NCI-H2029 (cell line): ENCODE measurements at places on chromosomes 5 and 9.

- no peak for DNase-seq
These were observed 15.6 kb downstream of the FOXI1 start for GRCh38 chr5:170121321-170121720.

DNA sequence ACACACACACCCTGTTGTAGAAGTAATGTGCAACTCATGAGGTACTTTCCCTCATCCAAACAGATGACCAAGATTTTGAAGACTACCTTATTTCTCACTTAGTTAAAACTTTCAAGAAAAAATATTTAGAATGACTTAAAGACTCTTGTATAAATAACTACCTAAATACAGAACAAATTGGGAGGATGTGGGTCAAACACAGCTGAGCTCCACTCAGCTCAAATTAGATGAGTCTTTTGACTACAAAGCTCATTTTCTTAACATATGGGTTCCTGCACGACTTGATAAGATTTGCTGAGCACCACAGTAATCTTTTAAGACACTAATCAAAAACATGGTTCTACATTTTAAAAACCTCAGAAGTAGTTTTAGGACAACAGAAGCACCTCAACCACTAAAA is 8.9 kb downstream of the MTX3 start:
- no peak for DNase-seq

- DNase-seq, result no peak
These were observed 236.0 kb upstream of the CDH18 start for GRCh38 chr5:20224046-20224445.

- DNase-seq, result peak; percentile 80
These were observed 225.8 kb downstream of the NSG2 start for GRCh38 chr5:174271316-174271715.

GRCh38 chr5:125228363-125229070 is 482.1 kb upstream of the ZNF608 start:
- DNase-seq, result no peak

GRCh38 chr9:127521919-127522304 is 70.6 kb downstream of the LRSAM1 start:
- DNase-seq, result no peak

DNA sequence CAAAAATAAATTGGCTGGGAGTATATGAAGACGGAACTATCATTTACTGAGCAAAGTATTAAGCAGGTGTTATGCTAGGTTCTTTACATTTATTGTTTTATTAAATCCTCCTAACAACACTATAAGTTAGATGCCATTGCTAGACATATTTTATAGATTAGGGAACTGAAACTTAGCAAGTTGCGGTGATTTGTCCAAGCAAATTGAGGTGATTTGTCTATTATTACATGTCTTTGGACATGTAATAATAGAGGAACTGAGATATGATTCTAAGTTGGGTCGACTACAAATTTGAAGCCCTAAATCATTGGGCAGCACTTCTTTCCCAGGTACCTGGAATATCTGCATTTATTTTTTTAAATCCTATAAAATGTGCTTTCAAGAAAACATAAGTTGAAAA is 429.9 kb downstream of the GABRG2 start:
- DNase-seq, result no peak

DNA sequence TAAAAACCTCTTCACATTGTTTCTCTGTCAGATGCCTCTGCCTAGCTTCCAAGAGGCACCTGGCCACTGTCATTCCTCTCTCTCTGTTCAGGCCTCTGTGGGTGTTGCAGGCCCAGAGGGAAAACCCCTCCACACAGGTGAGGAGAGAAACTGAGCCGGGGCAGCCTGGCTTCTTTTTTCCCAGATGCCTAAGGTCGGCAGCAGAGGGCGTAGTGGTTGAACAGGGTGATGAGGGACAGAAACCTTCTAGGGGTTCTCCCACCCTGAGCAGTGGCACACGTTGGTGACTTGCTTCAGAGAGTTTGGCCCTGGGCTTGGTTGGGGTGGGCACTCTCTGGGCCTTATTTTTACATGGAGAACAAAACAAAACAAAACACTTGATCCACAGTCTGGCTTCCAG is 12.2 kb downstream of the IL9 start:
- DNase-seq, result no peak

DNA sequence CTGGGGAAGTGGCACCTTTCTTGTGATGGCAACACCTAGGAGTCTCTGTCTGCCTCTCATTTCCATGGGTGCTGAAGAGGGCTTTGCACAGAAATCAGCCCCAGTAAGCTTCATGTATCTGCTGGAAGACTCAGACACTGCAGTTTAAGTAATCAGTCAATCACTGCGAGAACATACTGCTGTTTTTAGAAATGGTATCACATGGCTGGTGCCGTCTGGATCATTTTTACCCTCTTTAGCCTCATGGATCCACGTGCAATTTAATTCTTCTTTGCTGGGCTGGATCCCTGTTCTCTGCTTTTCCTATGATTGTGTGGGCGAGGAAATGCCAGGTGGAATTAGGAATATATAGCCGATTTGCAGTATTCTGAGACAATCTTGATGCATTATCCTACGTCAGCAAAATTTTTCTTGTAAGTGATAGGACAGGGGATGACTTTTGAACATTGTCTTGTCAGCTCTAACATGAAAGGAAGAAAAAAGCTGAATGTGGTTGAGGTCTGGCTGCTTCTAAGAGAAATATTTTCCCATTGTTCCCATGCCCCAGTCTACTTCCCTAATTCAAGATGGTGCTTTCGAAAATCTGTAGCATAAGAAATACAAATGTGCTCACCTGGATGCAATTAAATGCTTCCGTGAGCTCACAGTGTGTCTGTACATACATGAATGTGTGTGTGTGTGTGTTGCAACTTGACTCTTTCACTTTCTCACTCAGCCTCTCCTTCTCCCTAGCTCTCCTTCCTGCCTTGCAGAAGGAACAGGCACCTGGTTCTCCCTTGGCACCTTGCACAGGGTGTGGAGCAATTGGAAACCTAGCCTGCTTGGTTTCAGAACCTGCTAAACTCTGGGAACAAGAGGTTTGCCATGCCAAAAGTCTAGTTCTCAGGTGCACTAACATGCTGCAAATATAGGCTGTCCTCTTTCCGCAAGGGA is 281.6 kb downstream of the NTRK2 start:
- no peak for DNase-seq

DNA sequence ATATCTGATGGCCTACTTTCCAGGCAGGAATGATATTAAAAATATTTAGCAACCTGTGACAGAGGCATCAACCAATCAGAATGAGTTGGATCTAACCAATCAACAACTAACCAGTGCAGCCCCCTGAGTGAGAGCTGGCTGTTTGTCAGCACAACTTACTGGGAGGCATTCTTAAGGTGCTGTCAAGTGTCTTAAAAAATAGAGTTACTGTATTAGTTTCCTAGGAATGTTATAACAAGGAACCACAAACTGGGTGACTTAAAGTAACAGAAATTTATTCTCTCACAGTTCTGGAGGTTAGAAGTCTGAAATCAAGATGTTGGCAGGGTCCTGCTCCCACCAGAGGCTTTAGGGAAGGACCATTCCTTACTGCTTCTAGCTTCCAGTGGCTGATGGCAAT is 85.2 kb downstream of the ATG10 start:
- no peak for DNase-seq

DNA sequence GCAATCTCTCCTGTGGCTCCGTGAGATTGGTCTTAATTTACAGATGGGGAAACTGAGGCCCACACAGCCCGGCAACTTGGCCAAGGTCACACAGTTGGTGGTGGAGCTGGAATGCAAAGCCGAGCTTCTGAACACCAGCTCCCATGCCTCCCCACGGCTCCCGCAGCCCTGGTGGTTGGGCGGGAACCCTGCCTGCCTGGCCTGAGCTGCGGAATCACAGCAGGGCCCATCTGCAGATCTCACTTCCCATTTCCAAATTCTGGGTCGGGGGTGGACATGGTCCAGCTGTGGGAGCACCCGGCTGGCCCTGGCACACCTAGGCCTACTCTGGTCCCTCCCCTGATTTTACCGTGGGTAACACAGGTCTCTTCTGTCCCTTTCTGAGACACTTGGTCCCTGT is 35.3 kb upstream of the PHYKPL start:
- DNase-seq, result no peak
